ENCODE measurements at places on chromosomes 2 and 18.

- DNase-seq: no peak
Observed at GRCh38 chr2:19111354-19111753, 247.1 kb downstream of the OSR1 start.

DNA sequence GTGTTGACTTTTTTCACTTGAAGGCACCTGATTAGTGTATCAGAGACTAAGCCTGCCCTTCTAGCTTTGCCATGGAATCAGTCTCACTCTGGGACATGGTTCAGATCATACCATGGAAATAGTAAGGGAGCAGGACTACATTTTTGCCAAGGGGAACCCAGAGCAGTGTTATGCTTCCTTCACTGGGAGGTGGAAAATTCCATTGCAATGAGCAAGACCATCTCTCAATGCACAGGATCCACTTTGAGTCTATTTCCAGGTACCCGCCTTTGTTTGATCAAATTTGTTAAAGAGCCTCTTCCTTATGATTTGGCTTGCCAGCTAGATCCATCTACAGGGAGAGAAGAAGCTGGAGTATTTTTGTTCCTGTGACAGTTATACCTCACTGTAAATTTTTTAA, 395.8 kb downstream of the MTX2 start:
- no peak for DNase-seq

GRCh38 chr18:51541230-51541629, 343.7 kb upstream of the MEX3C start:
- DNase-seq: peak; percentile 37

DNA sequence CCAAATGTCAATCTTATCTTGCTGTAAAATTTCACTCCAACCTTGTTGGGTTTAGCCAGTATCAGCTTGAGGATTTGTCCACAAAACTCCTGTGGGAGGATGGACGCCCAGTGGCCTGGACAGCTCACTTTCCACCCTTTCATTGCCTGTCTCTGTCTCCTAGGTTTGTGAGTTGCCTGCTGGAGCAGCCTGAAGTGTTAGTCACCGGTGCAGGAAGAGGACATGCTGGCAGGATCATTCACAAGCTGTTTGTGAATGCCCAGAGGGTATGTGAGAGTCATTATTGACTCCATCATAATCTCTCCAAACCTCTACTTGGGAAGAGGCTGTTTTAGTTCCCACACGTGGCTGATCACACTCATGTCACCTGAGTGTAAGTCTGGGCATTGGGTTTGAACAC, 112.3 kb downstream of the RAB3GAP1 start:
- DNase-seq: no peak

DNA sequence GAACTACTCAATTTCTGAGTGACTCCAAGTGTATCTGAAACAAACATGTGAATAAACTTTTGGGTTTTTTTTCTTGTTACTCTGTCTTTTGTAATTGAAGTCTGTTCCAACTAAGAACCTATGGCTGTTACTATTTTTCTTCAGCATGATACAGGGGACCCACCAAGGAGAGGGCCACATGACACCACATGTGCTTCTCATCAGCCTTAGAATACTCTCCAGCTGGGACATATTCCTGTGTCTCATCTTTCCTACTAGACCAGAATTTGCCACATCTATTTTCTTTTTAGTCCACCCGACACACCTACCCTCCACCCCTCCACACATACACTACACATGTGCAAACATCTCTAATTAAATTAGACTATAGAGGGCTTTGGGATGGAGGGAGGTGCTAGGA, 191.7 kb upstream of the NDUFV2 start:
- no peak for DNase-seq

- peak; percentile 14 for DNase-seq
Observed at GRCh38 chr18:26286008-26286407, 59.8 kb downstream of the TAF4B start.

DNA sequence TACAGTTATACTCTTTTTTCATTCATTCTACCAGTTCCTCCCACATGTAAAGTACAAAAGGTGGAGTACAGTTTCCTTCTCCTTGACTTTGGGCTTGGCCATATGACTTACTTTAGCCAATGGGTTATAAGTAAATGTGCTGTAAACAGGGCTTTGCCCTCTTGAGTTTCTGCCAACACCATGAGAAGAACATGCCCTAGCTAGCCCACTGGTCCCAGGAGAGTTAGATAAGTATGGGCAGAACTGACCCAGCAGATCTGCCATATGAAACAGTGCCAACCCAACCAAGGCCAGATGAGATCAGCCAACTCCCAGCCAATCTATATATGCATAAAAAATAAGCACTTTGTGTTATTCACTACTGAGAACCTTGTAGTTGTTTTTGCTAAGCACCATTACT, 25.5 kb downstream of the ZC3H8 start:
- DNase-seq: no peak

DNA sequence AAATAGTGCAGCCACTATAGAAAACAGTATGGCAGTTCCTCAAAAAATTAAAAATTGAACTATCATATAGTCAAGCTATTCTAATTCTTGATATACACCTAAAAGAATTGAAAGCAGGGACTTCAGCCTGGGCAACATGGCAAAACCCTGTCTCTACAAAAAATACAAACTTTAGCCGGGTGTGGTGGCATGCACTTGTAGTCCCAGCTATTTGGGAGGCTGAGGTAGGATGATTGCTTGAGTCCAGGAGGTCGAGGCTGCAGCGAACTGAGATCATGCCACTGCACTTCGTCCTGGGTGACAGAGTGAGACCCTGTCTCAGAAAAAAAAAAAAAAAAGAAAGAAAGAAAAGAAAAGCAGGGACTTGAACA, 279.5 kb upstream of the STON1 start:
- no peak for DNase-seq

DNA sequence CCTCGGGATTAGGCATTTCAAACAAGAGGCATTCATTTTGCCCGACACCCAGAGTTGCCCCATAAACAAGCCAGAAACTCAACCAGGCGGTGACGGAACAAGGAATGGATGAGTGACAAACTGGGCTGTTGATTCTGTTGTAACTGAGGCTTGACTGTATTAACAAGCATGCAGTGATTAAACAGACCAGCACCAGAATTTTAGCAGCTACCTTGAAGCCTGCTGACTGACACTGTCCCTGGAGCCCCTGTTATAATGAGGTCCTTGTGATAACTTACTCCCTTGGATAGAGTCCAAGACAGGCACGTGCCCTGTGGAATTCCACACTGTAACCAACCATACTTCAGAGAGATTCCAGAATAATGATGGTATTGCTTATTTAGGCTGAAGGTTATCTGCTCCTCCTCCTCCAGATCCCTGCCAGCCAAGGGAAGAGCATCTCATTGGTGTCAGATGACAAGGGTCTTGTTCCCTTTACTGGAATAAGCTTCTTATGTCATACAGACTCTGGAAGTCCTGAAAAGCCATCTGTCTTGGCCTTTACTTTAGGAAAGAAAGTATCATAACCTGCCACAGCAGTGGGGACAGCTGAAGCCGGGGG, 97.1 kb upstream of the RMDN2 start:
- no peak for DNase-seq

GRCh38 chr2:236317938-236318396, 53.8 kb upstream of the ASB18 start:
- DNase-seq: no peak

DNA sequence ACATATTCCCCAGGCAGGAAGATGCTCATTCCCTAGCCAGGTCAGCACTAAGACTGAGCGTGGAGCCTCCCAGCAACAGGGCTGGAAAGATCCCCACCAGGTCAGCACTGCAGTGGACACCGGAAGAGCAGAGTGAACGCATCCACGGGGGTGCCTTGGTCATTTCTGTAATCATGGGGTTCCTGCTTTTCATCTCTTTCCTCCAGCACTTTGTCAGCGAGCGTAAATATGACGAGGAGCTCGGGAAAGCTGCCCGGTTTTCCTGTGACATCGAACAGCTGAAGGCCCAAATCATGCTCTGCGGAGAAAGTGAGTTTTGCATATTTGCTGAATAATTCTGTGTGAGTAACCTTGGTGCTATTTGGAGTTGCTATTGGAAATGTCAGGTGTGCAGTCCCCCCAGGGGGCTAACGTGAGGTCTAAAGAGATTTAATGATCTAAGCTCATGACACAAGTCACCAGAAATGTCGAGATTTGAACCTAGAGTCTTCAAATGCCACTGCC, 40.1 kb downstream of the KCTD18 start:
- no peak for DNase-seq

Data from activated CD4-positive, alpha-beta T cell treated with anti-CD3 and anti-CD28 coated beads, Interleukin-2, amount 50 U/mL, for 16 hours (primary cell).